Adipocyte (in vitro differentiated cells): ENCODE measurements at places on chromosomes 1 and 21.
A peak's percentile ranks its signal among the peaks of the same experiment; 100 is the strongest.

DNA sequence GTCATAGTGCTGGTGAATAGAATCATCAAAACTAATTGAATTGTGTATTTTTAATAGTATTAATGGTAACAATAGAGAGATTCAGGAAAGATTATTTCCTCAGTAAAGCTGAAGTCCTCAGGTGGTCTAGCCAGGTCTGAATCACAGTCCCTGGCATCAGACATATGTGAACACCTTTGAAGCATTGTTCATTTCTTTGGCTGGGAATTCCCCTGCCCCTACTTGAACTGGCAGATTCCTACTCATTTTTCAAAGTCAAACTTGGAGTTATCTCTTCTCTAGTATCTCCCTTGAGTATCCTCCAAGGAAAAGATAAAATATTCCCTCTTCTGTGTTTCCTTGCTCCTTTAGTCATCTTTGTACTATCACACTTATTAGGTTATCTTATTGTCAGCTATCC lies 759.8 kb downstream of the ADGRL2 start:
- DNase-seq = no peak

GRCh38 chr1:200652378-200652777 lies 17.3 kb downstream of the DDX59 start:
- DNase-seq = no peak

DNA sequence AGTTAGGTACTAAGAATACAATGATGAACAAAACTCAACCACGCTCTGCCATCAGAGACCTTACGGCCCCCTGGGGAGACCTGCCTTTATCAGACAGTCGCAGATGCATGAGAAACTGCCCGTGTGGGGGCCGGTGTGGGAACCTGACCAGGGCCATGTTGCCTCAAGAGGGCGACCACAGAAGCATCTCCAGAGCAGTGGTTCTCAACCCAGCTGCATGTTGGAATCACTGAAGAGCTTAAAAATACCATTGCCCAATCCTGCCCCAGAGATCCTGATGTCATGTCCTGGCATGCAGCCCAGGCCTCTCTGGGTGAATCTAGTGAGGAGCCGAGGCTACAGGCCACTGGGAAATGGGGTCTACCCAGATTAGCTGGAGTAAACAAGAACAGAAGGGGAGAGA lies 108.7 kb downstream of the PRDM2 start:
- peak; percentile 41 for DNase-seq

- no peak for DNase-seq
Measured at GRCh38 chr21:35627462-35627861, 432.9 kb downstream of the SETD4 start.

DNA sequence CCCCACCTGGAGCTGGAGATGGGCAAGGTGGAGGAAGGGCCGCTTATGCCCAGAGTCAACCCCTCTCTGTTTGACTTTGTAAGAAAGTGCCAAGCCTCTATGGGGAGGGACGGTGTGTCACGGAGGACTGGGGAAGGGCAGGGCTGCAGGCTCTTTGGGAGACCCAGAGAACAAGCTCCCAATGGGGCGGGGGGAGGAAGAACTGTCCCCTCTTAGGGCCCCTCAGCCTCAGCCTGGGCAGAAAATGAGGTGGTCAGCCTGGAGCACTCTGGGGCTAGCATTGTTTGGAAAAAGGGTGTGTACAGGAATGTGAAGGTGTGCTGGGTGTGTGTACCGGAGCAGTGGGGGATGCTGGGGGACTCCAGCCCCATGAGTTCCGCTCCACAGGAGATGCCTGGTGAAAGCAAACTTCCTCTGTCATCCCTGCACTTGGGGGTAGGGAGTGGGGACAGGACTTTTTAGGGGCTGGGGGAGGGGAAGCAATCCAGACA lies 1.2 kb upstream of the INAVA start:
- DNase-seq = no peak

DNA sequence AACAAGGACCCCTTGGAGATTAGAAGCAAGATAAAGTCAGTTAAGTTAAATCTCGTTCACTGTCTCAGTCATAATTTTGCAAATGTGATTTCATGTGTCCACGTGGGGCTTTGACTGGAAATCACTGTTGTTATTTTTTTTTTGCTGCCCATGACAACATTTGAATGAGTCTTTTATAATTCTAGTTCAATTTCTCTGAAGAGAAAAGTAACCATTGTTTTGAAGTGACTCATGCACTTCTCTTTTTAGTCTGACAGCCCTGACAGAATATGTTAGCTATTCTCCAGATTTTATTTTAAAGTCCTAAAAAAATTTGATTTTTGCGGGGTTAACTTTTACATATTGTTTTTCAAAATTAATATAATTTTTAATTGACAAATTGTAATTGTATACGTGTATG lies 30.7 kb upstream of the NLRP3 start:
- DNase-seq = peak; percentile 7
